ENCODE measurements at places on chromosomes 6 and 20.

GRCh38 chr6:120871416-120872261 lies 462.6 kb downstream of the TBC1D32 start:
- DNase-seq = no peak

DNA sequence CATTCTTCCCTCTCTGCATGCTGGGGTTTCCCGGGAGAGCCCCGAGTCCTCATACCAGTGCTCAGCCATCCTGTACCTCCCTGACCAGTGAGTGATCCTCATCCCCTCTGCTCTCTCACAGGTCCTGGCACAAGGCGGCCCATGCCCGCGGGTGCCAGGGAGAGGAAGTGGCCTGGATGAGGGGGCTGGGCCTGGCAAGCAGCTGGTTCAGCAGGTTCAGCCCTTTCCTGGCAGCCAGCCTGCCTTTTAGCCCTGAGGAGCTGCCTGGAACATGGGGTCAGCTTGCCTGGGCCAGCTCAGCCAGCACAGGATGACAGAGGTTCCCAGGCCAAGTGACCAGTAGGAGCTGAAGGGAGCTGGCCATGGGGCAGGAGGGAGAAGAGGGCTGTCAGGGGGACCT lies 10.9 kb downstream of the MOCS1 start:
- DNase-seq = no peak

DNA sequence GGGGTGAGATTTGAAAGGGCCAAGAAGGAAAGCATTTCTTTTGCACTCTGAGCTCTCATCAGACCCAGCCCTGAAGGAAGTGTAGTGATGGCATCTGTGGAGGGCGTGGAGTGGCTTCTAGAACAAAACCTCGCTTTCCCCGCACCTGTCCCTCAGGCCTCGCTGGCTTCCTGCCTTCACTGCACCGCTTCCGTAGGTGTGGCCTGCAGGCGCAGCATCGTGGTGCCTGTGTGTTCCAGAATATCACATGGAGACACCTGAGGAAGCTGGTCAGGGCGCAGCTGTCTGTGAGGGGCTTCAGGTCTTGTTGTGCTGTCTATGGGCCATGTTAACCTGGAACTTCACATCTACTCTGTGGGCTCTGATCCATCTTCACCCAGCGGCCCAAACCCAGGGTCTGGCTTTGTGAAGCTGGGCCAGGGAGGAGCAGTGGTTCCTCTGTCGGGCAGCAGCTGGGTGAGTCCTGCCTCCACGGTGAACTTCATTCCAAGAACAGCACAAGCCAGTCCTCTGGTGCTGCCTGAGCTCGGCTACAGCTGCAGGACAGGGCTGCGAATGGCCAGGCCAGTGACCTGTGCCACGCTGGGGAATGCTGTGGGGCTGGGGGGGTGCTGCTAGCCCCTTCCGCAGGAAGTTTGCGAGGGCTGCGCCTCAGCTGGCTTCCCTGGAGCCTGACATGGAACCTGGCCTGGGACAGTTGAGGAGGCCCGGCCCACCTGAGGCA lies 40.9 kb downstream of the DSTN start:
- no peak for DNase-seq

- DNase-seq = no peak
These were observed 37.1 kb downstream of the MAP1LC3A start for GRCh38 chr20:34595377-34596184.
